CMK (cell line): ENCODE measurements at places on chromosomes 7 and 10.

DNA sequence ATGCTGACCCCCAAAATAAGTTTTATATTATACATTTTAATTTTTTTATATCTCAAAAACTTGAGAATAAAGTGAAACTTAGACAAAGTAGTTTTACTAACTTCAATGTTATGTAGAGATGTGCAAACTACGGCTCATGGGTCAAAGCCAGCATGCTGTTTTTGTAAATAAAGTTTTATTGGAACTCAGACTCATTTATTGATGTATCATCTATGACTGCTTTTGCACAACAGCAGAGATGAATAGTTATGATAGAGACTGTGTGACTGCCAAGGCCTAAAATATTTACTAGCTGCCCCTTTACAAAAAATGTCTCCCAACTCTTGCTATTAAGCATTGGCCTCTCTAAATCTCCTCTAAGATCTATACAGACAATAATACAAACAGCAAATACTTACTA is 12.4 kb downstream of the MTPN start:
- no peak for DNase-seq

DNA sequence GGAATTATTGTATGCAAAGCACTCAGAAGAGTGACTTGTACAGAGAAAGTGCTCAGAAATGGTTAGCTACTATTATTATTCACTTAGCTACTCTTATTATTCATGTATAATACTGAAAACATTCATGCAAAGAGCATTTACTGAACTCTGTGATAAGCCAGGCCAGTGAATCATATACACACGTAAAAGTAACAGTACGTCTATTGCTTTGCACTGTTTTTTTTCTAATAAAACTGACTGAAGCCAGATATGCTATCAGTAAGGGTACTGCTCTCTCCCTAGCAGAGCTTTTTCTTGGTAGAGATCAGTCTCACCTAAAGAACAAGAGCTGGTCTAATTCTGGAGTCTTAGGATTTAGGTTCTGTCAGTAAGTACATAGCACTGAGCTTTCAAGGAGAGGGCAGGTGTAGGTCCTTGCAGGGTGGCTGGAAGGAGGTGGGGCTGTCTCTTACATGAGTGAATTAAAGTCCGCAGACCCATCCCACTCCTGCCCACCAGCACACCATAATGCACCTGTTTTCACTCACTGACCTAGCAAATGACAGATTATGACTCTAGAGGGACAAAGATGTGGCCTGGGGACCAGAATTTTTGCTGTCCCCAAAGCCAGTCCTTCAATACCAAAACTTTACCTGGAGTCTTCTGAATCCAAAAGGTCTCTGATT is 145.9 kb downstream of the ARID5B start:
- DNase-seq = no peak

GRCh38 chr10:93364966-93365365 is 117.2 kb downstream of the MYOF start:
- DNase-seq = no peak

- DNase-seq = no peak
These were observed 33.5 kb upstream of the AUTS2 start for GRCh38 chr7:69564454-69565417.

GRCh38 chr7:95101422-95101821 is 194.0 kb downstream of the PPP1R9A start:
- no peak for DNase-seq

DNA sequence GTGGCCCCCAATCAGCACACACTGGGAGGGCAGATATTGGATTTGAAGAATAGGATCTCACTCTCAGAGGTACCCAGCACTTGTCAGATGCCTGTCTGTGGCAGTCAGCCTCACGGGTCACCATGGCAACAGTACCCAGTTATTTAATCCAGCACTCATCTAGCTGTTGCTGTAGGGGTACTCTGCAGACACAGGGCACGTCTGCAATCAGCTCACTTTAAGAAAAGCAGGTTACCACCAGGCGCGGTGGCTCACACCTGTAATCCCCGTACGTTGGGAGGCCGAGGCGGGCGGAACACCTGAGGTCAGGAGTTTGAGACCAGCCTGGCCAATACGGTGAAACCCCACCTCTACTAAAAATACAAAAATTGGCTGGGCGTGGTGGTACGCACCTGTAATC is 11.9 kb downstream of the SFXN4 start:
- no peak for DNase-seq

GRCh38 chr10:89035461-89035860 is 44.9 kb downstream of the FAS start:
- DNase-seq = no peak

DNA sequence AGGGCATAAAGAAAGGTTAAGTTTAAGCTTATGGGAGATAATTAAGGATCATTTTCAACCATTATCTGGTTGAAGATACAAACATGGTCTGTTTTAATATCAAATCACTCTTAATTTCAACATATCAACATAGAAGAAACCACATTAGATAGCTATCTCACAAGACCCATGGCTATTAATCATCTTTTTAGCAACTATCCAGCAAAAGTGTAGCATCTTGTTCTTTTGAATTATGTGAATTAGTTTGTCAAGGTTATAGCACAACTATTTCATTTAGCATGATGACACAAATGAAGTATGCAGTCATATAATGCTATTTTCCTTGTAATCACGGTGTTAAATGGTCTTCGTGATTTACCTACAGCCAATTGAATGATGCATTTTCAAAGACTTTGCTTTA is 58.9 kb upstream of the PPP1R9A start:
- DNase-seq = no peak

GRCh38 chr7:138481447-138482380 is 21.7 kb downstream of the TRIM24 start:
- DNase-seq = no peak

DNA sequence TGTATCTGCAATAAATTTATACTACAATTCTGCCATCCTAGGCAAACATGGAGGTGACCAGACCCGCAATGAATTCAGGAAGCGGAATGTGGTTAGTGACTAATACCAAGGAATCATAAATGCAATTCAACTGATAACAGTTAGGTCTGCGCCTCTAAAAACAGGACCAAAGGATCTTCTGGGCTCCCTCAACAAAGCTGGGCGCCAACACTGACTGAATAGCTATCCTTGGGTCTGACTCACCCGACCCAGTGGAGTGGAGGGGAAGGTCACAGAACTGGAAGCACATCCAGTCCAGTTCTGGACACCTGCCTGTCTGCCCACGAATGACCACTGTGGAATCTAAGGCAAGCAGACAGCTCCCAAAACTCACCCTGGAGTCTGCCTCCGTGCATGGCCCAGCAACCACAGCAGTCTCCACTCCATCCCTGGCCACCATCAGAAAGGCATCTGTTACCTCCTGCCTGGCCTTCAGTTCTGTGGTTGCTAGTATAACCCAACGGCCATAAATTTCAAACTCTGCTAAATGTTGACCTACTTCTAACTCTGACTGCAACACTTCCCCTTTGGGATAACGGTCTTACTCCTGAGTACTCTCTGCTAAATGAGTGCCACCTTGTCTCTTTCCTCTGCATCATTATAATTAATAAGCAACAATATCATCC is 43.0 kb upstream of the DLX6 start:
- no peak for DNase-seq

DNA sequence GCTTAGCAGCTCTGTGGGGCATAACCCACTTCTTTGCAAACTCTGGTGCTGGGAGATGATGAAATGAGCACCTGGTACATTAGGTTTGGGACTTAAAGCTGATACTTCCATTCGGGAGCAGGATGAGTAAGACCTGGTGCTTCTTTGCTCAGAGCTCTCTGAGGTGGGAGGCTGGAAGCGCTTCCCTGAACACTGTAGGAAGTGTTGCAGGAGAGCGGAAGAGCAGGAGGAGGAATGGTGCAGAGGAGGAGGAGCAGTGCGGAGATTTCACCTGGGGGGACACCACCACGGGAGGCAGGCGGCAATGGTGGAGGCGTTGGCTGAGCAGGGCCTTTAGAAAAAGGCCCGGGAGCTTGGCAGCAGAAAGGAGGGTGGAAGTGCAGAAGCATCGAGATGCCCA is 142.5 kb downstream of the MGMT start:
- no peak for DNase-seq

DNA sequence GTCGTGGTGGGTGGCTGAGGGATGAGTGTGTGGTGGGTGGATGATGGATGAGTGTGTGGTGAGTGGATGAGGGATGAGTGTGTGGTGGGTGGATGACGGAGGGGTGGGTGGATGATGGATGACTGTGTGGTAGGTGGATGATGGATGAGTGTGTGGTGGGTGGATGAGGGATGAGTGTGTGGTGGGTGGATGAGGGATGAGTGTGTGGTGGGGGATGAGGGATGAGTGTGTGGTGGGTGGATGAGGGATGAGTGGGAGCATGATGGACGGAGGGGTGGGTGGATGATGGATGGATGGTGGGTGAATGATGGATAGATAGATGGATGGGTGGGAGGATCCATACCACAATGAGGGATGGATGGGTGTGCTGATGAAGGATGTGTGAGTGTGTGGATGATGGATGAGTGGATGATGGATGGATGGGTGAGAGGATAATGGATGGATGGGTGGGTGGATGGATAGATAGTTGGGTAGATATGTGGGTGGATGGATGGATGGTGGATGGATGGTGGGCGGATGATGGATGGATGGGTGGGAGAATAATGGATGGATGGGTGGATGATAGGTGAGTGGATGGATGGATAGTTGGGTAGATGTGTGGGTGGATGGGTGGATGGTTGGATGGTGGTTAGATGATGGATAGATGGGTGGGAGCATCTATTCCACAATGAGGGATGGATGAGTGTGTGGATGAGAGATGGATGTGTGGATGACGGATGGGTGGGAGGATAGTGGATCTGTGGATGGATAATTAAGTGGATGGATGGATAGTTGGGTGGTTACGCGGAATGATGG is 266.8 kb downstream of the CELF2 start:
- DNase-seq = peak; percentile 9

DNA sequence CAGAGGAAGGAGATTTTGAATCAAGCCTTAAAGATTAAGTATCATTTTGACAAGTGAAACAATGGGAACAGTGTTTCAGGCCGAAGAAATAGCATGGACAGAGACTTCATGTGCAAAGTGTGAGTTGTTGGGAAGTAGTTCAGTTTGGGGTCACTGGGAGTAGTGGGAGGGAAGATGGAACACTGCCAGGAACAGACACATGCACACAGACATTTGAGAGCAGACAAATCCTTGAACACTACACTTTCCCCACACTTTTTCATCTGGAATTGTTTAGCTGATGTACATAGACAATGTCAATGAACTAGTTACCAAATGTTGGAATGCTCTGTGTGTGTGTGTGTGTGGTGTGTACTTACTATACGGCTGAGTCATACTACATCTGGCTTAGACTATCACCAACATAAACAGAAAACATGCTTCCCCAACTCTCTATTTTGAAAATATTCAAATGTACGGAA is 52.4 kb upstream of the LRRC17 start:
- DNase-seq = no peak

DNA sequence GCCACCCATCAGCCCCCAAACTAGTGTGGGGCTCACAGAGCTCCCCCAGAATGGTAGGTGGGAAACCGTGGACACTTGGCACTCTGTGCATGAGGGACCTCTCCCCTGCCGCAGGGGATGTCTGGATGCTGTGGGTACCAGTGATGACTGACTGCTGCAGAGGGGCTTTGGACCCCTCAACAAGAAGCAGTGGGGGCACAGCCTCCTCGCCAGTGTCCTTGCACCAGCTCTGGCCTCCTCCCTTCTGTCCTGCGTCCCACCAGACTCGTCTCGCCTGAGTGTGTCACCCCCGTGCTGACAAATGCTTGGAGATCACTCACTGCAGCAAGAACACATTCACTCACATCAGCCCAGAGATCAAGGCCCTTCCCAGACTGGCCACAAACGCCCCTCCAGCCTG is 37.3 kb upstream of the R3HCC1L start:
- no peak for DNase-seq

DNA sequence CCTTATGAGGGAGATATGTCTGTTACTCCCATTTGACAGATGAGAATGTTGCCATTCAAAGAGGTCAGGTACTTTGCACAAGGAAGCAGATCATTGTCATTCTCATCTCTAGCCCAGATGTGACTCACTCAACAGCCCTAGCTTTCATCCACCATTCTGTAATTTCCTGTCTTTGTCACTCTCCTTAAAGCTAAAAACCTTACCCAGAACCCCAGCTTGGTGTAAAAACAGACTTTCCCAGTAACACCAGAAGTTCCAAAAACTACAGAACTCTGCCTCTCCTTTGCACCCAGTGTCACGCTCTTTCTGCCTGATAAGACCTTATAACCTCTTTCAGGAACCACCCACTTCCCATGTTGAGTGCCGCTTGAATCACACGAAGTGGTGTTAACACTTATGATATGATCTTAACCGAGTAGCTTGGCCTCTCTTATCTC is 89.1 kb upstream of the SP4 start:
- peak; percentile 60 for DNase-seq

DNA sequence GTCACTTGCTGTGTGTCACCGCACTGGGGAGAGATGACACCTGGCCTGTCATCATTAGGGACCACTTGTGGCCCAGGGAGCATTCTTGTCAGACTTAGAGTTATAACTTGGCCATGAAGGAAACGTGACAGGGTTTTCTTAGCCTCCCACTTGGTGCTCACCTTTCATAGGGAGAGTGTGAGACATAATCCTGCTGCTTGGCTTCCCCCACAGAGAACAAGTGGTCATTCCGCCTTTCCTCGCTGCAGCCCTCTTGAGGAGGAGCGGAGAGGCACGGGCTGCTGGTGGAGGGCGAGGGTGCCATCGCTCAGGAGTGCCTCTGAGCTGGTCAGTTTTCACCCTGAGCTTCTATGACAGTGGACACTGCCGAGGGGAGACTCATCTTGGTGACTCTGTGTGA is 125.0 kb upstream of the GJD4 start:
- DNase-seq = no peak

DNA sequence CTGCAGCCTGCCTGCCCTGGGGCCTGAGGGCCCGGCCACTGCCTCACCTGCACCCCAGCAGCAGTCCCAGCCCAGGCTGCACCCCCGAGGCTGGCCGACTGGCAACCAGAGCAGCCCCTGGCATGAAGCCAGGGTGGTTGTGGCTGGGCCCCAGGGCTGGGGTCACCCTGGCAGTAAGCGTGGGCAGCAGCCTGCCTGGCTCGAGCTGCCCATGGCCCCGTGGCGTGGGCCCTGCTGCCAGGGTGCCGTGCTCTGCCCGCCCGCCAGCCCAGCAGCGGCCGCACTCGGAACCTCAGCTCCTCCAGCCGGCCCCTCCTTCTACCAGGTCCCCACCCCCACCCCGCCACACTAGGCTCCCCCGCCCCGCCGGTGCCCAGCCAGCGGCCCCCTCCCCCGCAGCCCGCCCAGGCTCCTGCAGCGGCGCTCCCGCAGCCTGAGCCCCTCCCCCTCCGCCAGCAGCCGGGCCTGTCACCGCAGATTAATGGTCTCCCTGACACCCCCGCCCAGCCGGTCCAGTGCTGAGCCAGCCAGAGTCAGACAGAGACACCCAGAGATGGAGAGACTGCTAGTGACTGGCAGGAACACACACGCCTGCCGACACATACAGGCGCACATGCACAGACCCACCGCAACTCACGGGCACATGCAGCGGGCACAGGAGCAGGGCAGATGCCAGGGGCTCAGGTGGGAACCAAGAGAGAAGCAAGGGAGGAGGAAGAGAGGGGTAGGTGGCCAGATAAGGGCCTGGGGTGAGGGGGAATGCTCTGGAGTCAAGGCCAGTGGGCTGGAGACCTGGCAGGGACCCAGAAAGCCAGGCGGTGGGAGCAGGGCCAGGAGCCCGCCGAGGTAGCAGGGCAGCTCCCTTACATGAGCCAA is 22.4 kb downstream of the KCNH2 start:
- peak; percentile 74 for DNase-seq

GRCh38 chr10:132616170-132616995 is 78.8 kb downstream of the INPP5A start:
- no peak for DNase-seq
